ENCODE measurements at places on chromosomes 7 and 10.
A peak's percentile ranks its signal among the peaks of the same experiment; 100 is the strongest.

DNA sequence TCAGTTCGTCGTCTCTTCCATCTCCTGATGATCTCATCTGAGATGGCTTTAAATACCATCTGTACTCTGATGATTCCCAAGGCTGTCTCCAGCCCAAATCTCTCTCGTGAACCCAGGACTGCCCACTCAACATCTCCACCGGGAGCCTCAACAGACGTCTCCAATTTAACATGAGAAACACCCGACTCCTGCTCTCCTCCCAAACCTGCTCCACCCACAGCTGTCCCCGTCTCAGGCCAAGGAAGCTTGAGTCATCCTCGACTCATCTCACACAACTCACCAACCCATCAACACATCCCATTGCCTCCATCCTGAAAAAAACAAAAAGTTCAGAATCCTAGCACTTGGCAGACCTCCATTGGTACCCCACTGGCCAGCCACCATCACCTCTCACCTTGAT, 29.7 kb upstream of the CALN1 start:
- DNase-seq, result no peak

DNA sequence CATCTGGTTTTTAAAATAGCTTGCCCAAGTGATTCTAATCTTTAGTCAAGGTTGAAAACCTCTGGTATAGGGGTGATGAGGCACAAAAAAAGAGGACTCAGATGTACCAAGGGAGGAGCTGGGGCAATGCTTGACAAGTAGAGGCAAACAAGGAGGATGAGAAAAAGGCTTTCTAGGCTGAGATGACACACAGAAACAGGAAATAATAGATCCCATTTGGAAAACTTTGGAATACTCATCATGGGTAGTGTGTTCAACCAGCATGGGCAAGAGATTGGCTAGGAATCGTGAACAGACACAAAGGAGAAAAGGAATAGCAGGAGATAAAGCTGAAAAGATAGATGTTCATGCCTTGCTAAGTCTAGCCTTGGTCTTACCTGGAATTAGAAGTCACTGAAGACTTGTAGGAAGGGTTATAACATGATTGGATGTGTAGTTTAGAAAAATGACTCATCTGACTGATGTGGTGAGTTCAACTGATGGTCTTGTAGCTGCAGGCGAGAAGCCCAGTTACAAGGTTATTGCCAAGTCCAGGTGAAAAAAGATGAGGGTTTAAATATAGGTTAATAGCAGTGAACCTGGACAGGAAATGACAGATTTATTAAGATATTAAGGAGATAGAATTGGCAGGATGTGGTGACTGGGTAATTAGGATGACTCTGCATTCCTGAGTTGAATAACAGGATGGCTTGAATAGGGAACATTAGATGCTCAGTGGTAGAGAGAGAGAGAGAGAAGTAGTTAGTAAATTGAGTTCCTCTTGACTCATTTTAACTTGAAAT, 214.0 kb upstream of the LRGUK start:
- DNase-seq, result no peak

DNA sequence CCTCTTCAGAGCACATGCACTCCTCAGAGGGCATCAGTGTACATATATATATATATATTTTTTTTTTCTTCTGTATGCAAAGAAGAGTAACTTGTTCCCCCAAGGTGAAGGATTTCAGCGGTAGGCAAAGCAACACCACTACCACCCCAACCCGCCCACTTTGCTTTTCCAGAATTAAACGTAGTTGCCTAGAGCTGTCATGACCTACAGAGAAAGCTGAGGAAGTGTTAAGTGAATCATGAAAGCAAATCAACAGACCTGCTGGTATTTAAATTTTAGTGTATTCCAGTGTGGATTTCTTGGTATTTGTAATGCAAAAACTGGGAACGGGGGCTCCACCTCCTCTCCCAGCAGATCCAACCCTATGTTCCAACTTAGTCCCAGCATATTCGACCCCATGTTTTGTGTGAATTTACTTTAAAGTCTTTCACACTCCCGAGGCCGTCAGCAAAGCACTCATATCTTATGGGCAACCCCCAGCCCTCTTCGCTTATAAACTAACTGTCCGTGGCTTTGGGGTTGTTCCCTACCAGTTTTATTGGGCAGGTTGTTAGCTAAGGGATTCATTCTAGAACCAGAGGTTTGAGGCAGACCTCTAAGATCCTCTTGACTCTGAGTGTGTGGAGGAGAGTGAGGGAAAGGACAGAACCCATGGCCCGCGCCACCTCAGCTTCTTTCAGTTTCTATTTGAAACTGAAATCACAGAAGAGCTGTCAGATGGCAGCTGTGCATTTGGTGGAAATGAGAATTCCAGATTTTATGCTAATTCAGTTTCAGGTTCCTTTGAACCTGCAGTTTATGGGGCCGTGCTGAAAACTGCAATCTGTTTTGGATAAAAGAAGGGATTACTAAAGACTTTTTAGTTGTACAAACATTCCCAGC, 450.2 kb upstream of the GALNT17 start:
- DNase-seq, result peak; percentile 55

DNA sequence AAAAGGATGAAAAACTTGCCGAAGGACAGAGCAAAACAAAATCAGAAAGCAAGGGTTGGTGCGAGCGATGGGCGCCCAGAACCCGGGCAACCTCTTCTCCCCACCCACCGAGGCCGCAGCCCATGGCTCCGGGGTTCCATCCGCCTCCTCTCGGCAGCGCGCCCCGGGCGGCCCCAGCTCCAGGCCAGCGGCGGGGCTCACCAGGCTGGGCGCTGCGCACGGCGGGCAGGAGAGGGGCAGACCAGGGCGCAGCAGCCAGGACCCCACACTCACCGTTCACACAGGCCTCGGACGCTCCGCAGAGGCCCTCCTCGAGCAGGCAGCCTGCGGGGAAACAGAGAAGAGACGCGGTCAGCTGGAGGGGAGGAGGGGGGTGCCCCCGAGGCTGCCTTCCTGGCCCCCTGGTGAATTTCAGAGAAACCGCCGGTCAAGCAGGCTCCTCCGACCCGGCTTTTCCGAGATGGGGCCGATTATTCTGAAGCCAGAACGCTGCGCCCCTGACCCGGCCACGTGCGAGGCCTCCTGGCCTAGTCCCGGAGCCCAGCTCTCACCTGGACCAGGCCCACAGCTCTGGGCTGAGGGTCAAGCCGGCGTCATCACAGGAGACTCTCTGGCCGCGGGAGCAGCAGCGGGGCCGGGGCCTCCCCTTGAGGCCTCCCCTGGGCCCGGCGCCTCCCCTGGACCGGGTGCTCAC, 98.0 kb downstream of the PTPRN2 start:
- no peak for DNase-seq

DNA sequence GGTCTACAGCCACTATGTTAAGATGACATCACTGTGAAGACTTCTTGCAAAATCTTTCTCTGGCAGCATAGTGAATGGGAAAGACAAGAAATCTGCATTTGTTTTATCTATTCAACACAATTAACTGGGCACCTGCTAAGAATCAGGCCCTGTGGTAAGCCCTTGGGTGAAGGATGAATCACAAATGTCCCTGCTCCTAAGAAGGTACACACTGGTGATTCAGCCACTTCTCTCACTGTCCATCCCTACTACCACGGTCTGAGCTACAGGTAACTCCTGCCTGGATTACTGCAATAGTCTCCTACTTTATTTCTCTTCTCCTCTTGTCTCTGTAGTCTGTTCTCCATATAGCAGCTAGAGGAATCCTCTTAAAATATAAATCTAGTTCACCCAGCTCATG, 116.1 kb downstream of the HIBADH start:
- DNase-seq, result no peak

DNA sequence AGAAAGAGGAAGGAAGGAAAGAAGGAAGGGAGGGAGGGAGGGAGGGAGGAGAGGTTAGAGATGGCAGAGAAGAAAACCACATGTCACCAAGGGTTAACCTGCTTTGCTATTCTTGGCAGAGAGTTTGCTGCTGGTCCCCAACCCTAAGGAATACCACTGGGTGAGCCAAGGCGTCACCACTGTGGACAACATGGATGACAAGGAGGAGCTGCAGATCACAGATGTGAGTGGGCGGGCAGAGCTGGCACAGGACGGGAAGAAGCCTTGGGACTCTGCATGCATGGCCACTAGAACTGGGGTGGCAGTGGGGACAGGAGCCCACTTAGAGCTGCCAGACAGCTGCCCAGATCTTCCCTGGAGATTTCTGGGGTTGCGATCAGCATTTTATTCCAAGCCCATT, 17.2 kb upstream of the MYH16 start:
- DNase-seq, result no peak

DNA sequence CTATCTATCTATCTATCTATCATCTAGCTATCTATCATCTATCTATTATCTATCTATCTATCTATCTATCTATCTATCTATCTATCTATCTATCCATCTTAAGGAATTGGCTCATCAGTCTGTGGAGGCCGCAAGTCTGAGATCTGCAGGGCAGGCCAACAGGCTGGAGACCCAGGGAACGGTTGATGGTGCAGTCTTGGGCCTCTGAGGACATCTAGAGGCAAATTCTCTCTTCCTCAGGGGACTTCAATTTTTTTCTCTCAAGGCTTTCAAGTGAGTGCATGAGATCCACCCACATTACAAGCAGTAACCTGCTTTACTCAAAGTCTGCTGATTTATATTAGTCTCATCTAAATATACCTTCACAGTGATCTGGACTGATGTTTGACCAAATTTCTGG, 197.0 kb downstream of the GLRX3 start:
- no peak for DNase-seq

GRCh38 chr7:158468700-158469296, 118.8 kb downstream of the PTPRN2 start:
- DNase-seq, result no peak

- DNase-seq, result no peak
Measured at GRCh38 chr7:145868935-145869334, 247.7 kb upstream of the CNTNAP2 start.

DNA sequence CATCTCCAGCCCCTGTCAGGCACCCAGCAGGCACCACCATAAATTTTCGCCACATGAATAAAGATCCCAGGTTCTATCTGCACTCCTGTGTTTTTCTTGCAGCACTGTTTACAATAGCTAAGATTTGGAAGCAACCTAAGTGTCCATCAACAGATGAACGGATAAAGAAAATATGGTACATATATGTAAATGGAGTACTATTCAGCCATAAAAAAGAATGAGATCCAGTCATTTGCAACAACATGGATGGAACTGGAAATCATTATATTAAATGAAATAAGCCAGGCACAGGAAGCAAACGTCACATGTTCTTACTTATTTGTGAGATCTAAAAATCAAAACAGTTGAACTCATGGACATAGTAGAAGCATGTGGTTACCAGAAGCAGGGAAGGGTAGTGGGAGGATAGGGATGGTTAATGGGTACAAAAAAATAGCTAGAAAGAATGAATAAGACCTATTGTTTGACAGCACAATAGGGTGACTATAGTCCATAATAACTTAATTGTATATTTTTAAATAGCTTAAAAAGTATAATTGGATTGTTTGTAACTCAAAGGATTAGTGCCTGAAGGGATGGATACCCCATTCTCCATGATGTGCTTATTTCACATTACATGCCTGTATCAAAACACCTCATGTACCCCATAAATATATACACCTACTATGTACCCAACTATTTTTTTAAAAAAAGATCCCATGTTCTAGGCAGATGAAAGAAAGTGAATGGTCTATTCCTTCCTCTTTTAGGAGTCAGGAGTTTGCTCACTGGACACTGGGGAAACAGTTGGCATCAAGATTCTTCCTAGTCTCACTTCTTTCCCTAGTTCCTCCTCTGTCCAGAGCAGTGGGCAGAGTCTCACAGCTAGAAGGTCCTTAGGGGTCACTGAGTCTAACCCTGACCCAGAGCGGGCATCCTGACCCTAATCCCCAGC, 1.0 kb upstream of the NPFFR1 start:
- DNase-seq, result no peak

GRCh38 chr10:112951359-112952281, 1.6 kb downstream of the TCF7L2 start:
- peak; percentile 37 for DNase-seq

GRCh38 chr7:20894806-20895205, 108.1 kb upstream of the SP8 start:
- DNase-seq, result no peak

DNA sequence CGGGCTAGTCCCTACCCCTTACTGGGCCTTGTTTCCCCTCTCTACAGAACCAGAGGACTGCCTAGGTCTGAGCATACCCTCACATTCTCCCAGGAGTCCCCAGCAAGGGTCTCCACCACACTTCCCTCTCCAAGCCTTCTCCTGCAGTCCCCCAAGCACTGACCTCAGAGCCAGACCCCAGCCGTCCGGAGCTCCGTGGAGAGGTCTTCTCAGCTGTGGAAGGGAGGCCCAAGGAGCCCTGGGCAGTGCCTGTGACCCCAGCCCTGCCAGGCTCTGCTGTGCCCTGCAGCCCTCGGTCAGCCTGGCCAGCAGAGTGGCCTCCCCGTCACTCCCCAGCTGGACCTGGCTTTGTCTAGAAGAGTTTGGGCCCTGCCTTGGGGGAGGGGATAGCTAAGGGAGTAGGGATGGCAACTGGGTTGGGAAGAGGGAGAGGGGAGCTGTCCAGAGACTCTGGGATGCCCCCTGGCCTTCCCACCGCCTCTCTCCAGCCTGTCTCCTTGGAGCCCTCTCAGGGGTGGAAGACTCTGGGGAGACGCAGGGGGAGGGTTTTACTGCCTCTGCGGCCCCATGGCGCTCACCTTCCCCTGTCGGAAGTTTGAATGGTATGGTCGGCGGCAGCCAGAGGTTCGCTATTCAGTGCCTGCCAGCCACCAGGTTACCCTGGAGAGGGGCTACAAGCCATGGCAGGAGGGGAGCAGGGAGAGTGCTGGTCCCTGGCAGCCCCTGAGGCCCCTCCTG, at the start of gene C10orf105:
TSS of gene C10orf105 (minus strand) at position 315 of the 738 bp plus-strand sequence. CDS start 3,441 bp downstream, outside the sequence.
- no peak for DNase-seq

GRCh38 chr7:100051611-100052010, 2.0 kb downstream of the ZSCAN21 start:
- no peak for DNase-seq

DNA sequence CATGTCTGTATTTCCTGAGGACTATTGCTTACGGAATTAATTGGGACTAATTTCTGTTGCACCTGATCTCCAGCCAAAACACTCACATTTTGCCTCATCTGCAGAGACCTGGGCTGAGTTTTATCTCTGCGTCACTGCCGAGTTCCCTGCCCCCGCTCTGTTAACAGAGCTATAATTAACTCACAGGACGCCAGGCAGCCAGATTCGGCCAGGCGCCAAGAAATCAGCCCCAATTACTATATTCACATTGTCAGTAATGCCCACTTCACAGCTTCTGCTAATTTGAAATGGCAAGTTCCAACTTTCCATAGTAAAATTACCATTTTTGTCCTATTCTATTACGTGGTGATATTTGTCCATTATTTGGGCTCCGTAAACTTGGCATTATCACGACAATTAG, 130.5 kb downstream of the CUX1 start:
- no peak for DNase-seq

- no peak for DNase-seq
Measured at GRCh38 chr7:121300685-121301420, 27.9 kb upstream of the WNT16 start.

DNA sequence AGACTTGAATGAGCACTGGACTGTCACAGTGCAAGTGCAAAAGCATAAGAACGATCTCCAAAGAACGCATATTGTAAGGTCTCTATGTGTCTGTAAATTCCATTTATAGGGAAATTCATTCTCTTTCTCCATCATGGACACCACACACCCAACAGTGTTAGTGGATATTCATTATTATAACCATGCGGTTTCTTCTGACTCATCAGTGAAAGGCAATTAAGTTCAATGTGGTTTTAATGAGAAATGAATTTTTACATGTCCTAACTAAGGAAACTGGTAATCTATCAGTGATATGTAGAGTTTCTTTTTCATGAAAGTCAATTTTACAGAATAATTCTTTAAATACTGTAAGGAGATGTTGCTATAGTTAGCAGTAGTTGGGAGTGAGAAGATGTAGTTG, 25.9 kb downstream of the GIMAP8 start:
- DNase-seq, result no peak

- no peak for DNase-seq
Measured at GRCh38 chr7:76386691-76387260, 22.7 kb downstream of the SSC4D start.

Data from activated CD8-positive, alpha-beta T cell treated with anti-CD3 and anti-CD28 coated beads, Interleukin-2, amount 10 ng/mL, durations not matched to agents 7 days and 5 days (primary cell).